Stimulated activated CD4-positive, alpha-beta T cell treated with anti-CD3 and anti-CD28 coated beads, Interleukin-15, amount 100 ng/mL, for 1 hour (primary cell): ENCODE measurements at places on chromosomes 7 and 10.

DNA sequence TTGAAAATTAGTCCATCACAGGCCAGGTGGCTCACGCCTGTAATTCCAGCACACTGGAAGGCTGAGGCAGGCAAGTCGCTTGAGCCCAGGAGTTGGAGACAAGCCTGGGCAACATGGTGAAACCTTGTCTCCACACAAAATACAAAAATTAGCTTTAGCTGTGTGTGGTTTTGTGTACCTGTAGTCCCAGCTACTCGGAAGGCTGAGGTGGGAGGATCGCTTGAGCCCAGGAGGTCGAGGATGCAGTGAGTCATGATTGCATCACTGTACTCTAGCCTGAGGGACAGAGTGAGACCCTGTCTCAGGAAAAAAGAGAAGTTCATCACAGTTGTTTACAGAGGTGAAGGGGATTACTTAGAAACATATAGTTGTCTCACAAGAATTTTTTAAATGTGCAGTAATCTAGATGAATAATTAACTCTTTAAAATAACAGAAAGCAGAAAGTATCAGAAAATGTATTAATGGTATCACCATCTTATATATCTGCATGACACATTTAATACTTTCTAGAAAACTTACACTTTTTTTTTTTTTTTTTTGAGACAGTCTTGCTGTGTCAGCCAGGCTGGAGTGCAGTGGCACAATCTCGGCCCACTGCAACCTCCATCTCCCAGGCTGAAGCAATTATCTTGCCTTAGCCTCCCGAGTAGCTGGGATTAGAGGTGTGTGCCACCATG lies 8.9 kb downstream of the LCOR start:
- no peak for DNase-seq

- DNase-seq = no peak
Observed at GRCh38 chr7:36082910-36083309, 70.1 kb upstream of the EEPD1 start.

DNA sequence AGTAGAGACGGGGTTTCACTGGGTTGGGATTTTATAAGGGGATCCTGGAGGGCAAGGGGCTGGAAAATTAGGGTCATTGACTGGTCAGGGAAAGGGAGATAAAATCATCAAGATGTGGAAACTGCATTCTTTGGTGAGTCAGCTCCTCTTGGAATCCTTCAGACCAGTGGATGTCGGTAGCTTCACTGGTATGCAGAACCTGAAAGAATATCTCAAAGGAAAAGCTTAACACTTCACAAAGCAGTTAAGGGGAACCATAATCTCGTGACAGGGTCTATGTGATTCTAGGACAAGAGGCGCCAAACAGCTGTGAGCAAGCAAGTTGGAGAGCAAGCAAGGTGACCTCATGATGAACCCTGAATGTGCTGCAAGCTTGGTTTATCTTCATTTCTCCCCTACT lies 634.7 kb upstream of the AUTS2 start:
- DNase-seq = no peak

DNA sequence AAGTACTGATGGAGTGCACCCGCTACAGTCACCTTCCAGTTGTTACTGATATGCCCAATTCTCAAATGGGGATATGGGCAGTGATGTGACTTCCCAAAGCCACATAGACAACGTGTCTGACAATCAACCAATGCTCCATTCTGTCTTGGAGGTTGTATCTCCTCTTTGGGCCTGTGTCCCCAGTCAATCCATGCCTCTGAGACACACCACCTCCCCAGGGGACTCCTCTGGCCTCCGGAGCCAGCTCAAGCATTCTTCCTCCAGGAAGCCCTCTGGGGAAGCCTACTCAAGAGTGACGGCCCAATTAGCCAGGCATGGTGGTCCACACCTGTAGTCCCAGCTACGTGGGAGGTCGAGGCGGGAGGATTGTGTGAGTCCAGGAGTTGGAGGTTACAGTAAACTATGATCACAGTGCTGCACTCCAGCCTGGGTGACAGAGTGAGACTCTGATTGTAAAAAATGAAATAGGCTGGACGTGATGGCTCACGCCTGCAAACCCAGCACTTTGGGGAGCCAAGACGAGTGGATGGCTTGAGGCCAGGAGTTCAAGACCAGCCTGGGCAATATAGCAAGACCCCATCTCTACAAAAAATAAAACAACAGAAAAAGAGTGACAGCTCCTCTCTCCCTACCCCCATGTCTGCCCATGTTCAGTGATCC lies 99.5 kb upstream of the TNRC18 start:
- DNase-seq = peak; percentile 20

- no peak for DNase-seq
Observed at GRCh38 chr7:46859963-46860475, 721.9 kb downstream of the TNS3 start.

DNA sequence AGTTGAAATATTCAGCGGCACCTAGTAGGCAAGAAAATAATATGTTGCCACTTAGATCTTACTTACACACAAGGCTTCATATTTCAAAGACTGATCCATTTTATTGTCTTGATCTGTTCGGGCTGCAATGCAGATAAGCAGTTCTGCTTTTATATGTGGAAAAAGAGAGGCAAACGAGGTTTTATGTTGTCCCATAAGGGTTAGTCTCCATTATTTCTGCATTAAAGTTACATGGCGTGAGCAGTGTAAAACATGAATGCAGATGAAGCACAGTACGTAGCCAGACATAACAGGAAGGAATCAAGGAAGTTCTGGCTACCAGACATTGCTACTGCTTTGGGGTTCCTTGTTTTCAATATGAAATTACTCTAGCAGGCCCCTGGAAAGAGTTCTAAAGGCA lies 224.8 kb downstream of the BBS9 start:
- no peak for DNase-seq

DNA sequence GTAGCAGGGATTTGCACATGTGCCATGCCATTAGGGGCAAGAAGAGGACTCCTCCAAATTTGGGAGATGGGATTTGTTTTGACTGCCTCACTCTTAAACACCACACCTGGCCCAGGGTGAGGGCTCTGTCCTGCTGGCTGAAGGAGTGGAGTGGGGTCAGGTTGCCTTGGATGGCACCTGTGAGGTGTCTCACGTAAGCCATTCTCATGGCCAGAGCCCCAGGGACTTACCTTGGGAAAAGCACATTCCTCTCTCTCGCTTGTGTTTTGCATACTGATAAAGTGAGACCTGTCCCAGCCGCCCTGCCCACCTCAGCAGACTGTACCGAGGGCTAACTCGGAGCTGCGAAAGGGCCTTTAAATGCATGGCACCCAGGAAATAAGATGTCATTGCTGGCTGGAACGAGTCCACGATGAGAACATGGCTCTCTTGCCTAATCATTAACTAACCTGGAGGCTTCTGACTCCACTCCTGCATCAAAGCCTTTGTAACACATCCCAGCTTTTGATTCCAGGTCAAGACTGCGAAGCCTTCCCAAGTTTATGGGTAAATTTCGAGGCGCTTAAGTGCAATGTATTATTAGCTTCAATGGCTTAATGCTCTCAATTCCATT lies 184.0 kb upstream of the RNF32 start:
- DNase-seq = no peak

DNA sequence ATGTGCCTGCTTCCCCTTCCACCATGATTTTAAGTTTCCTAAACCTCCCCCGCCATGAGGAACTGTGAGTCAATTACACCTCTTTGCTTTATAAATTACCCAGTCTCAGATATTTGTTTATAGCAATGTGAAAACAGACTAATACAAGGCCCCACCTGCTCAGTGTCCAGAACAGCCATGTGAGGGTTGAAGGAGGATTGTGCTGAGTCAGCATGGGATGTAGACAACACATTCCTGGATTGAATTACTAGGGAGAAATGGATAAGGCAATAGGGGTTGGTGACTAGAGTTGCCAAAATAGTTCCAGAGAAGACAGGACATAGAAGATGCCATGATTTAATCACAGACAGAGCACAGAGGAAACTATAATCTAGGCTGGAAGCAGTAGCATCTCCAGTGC lies 270.3 kb downstream of the GFRA1 start:
- DNase-seq = no peak

DNA sequence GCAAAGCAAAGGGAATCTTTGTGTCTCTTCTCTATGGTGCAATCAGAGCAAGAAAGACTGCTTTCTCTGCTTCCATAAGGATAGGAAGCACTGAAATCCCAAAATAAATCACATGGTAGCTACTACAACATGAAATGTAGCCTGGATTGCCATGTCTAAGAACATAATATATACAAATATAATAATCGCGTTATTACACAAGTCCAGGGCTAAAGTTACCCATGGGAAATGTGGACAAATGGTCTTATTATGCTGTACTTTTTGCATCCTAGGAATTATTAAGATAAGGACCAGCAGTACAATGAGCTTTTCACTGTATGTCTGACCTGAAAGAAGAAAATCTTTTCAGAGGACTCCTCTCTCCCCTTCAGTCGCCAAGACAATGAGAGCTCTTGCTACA lies 23.5 kb upstream of the PPP3CB start:
- no peak for DNase-seq

DNA sequence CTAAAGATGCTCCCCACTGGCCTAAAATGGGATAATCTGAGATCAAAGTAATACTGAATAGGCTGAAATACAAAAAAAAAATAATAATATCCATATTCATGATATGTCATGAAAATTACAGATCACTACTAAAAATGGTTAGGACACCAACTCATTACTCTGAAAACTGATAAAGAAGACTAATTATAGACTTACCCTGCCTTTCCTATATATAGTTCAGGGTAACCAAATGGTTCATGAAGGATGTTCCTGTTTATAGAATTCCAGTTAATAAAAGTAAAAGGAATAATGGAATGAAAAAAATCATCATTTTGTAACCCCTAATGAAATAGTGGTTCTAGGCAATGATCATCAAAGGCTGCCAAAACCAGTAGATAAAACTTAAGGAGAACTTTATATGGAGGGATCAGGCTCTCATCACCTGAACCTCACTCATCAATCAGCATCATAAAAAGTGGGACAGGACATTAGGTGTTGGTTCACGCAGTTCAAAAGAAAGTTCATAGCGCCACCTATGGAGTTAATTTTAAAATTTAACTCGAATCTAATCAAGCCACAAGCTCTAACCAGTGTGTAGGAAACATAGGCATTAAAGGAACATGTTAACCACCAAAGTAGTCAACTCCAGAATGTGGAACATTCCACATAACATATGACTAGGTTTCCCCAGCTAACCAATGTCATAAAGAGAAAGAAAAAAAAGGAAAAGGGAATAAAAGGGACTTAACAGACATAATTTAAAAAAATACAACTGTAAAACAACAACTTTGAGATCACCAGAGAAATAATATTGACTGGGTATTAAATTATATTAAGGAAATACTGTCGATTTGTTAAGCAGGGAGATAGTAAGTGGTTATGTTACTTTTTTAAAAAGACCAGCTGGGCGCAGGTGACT lies 35.7 kb downstream of the P4HA1 start:
- no peak for DNase-seq

- DNase-seq = no peak
Observed at GRCh38 chr10:31648966-31649365, 279.7 kb downstream of the ARHGAP12 start.

DNA sequence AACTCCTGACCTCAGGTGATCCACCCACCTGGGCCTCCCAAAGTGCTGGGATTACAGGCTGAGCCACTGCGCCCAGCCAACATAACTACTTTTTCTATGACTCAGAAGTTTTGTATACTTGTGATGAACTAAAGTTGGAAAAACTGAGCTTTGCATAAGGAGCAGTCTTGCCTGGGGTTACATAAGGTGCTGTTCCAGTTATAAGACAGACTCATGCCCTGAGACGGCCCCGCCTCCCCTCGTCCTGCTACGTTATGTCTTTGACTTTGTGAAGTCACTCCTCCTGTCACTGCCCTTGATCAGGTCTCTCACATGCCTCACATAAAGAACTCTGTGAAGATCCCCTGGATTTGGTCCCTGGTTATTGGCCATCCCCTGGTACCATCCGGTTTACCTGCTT lies 40.4 kb upstream of the OPN4 start:
- no peak for DNase-seq

DNA sequence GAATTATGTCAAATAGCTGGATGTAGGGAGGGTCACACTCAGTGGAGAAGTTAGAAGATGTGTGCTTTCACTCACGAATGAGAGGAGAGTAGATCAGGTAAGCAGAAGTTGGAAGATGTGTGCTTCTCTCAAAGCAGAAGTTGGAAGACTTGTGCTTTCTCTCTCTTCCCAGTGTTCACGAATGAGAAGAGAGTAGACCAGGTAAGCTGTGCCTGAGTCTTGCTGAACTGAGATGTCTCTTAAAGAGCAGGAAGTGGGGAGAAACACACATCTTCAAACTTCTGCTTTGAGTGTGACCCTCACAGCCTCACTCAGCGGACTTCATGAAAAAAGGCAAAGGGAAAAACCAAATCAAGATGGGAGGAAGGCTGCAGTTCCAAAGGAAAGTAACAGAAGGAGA lies 7.0 kb upstream of the TMEM243 start:
- DNase-seq = no peak

DNA sequence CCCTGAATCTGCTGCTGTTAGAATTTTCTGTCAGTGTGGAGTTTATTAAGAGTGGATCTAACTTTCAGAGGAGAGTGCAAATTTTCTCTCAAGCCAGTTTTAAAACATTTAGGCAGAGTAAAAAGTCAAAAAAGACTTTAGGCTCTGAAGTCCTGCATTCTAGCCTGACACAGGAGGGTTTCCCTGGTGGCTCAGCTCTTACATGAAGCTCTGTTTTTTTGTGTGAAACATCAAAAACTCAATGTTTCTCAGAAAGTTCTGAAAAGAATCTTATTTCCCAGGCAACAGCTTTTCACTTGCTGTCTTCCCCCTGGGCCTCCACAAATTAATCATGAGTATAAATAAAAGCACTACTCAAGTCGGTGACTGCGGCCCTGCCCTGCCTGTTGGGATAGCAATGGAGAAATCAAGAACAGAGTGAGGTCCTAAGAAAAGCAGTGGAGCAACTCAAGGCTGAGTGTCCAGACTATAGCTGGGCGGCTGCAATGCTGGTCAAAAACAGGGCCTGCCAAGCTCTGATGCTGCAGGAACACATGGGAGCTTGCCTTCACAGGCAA lies 22.3 kb upstream of the WDR11 start:
- no peak for DNase-seq
